Adrenal gland (tissue), 19 donors: ENCODE measurements at places on chromosomes 6 and 20. TPM values are rescaled to one million over a fixed set of nuclear protein-coding genes. Genes with fewer than 3 reads are reported as not detected.

Gene RRAGD
- total RNA-seq, result 42.1 TPM

Gene MCHR2
- total RNA-seq, result not detected

Gene COL10A1
- total RNA-seq, result not detected

Gene MEP1A
- not detected for total RNA-seq

Gene DEFB129
- not detected for total RNA-seq

Gene TMEM170B
- 5.4 TPM for total RNA-seq

Gene CAGE1
- 0.25 TPM for total RNA-seq

Gene OR11A1
- not detected for total RNA-seq
